ENCODE measurements at places on chromosomes 4 and X. TPM values are rescaled to one million over a fixed set of nuclear protein-coding genes. Genes with fewer than 3 reads are reported as not detected.

GRCh38 chr4:115159141-115159540 is 45.7 kb upstream of the NDST4 start:
- no peaks in the 10 kb centered on the region for H3K4me1 ChIP-seq
- no peaks in the 10 kb centered on the region for H3K27me3 ChIP-seq
- no peak overlapping the region for H3K4me3 ChIP-seq
- H3K27ac ChIP-seq = no peak overlapping the region
- no peaks in the 10 kb centered on the region for H3K36me3 ChIP-seq
- DNase-seq = no peak

The MAGEC3 gene
- total RNA-seq = not detected

DNA sequence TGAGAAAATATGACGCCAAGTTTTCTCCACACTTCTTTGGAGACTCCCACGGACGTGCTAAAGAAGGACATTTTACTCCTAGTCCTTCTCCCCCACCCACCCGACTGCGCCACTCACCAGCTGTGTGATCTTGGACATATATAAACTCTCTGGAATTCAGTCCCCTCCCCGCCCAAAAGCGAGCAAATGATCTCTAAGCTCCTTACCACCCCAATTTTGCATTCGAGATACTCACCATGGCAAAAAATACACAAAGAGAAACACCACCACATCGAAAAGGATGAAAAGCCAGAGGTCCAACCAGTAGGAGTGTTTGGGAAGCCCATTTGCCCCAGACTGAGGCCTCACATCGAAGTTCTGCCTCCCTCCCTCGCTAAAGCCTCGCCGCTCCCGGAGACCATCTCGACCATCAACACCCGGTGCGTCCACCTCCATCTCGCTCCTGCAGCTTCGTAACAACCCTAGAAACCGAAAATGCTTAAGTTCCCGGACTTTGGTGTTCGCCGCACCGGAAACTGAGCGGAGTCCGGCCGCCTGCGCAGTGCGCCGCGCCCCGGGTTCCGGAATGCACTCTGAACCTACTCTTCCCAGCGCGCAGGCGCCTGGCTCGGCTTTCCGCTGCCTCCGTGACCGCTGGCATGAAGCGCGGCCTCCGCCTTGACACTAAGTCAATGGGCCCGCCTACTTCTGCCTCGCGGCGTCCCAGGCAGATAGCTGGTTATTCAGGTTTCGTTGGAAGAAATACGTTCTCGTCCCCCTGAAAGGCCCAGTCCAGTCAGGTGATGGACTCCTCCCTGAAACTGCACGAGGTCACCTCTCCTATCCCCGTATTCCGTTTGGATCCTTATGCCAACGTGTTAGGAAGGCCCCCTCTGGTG is 21.6 kb downstream of the FABP2 start:
- peaks cover 30% of the 10 kb centered on the region for H3K36me3 ChIP-seq

DNA sequence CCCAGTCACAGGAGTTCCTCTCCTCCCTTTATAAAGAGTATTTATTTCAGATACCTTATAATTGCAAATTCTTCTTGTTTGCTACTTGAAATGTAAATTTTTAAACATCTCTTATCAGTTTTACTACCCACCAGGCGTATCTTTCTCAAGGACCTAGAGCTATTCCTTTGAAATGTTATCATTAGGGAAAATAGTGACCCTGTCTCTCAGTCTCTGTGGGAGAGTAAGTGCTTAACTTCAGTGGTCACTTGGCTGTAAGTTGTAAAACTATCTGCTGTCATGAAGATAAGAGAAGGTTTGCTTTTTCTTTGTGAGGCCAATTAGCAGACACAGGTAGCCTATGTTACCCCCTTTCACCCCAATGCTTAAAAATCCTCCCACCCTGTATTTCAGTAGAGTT is 241.6 kb downstream of the TACR3 start:
- H3K27me3 ChIP-seq = no peaks in the 10 kb centered on the region
- H3K4me3 ChIP-seq = no peak overlapping the region
- no peak for DNase-seq
- H3K4me1 ChIP-seq = no peaks in the 10 kb centered on the region
